ENCODE measurements at places on chromosomes 16 and 17.

DNA sequence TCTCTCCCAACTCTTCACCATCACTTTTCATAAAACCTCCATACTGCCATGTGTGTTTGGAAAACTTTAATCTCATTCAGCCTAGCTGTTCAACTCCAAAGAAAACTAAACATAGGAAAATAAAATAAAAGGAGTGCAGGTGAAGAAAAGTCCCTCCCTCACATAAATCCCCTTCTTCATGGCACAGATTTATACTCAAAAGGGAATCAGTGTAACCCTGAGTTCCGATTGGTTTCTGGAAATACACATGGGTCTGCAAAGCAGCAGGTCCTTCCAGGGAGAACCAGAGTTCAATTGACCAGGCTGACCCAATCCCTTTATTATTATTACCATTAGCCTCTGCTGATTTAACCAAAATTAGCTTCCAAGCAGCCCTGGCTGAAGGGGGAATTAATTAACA lies 8.9 kb upstream of the HOXB2 start:
- no peak for DNase-seq

- no peak for DNase-seq
Measured at GRCh38 chr16:89739383-89739782, 18.0 kb downstream of the ZNF276 start.

DNA sequence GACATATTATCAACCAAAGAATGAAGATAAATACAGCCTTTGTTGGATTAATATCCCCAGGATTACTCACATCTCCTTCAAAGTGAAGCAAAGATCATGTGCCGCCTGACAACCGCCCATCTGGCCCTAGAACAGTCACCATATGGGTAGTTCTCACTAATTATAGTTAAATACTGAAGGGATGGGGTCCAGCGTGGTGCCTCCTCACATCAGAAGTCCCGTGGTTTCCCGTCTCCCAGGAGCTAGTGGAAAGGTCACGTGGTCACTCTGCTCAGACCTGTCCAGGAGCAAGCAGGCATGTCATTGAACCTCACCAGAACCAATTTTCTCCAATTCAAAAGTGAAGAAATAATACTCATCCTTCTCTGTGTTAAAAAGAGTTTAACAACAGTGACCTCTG lies 434.5 kb downstream of the SHISA9 start:
- no peak for DNase-seq

GRCh38 chr16:24073321-24073720 lies 182.8 kb upstream of the CACNG3 start:
- no peak for DNase-seq

DNA sequence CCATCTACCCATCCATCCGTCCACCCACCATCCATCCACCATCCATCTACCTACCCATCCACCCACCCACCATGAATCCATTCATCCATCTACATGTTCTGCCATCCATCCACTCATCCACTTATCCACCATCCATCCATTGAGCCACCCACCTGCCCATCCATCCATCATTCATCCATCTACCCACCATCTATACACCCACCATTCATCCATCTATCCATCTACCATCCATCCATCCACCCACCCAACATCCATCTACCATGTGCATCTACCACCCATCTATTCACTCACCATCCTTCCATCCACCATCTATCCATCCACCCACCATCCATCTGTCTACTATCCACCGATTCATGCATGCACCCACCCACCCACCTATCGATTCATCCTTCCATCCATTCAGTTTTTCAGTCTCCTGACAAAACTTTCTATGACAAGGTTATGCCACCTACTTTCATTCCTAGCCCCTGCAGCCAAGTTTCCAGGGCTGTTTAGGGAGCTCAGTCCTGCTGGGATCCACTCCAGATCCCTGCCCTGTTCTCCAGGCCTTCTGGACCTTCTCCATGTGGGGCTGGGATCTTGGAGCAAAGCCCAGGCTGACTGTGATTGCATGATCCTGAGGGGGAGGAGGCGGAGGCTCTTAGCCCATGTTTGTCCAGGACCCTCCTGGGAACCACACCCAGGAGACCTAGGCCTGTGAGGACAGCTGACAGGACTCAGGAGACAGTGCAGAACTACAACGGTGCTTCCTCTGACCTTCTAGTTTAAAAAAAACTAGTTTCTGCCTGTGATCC lies 27.4 kb downstream of the BCO1 start:
- no peak for DNase-seq

DNA sequence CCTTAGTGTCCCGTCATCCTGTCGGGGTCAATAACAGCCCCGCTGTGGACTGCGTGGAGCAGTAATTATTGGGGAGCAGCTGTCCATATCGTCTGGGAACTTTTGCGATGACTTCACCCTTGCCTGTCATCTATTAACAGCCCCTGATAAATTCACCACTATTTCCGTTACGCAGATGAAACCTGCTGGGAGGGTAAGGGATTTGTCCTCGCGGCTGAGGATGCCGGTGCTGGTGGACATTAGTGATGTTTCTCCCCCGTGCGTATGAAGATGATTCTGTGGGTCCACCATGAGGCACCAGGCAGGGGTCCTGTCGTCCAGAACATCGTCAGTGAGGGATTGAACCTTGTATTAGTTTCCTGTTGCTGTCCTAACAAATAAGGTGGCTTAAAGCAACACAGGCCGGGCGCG lies 1.0 kb downstream of the FLYWCH2 start:
- no peak for DNase-seq

DNA sequence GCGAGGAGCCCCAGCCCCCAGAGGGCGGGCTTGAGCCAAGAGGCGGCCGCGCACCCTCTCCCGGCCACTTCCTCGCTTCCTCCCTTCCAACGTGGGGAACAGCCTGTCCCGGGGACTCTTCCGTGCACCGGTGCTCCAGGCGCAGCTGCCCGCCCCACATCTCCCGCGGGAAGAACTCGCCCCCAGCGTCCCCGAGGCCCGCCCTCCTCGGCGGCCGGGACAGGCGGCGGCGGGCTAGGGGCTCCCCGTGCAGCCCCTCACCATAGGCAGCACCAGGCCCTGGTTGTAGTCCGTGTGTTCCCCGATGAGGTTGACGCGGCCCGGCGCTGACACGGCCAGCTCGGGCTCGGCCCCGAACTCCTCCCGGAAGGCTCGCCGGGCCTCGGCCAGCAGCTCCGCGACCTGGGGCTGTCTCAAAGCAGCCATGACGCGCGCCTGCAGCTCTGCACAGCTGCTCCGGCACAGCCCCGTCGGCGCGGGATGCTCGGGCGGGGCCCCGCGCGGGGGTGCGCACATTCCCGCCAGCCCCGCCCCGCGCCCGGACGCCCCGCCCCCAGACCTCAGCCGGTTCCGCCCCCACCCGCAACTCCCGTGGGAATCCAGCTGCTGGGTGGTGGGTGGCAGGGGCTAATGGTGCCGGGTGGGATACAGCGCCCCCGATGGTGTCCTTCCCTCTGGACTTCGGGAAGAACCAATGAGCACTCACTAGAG lies at the start of gene GALK1:
GALK1 (minus strand) TSS at position 482 of the 711 bp plus-strand sequence; CDS start at position 426, 56 bp downstream.
- DNase-seq: peak; percentile 53

DNA sequence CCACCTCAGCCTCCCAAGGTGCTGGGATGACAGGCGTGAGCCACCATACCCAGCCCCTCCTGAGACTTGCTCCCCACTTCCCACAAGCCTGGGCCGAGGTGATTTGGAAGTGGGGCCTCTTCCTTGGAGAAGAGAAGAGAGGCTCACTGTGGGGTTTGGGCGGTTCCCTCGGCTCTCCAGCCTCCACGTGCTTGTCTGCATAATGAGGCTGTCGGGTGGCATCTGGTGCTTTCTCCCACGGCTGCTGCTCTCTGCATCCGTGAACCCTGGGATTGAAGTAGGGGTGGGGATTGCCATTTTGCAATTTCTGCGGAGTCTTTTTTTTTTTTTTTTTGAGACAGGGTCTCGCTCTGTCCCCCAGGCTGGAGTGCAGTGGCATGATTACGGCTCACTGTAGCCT lies 101.4 kb downstream of the RAP1GAP2 start:
- DNase-seq: no peak

DNA sequence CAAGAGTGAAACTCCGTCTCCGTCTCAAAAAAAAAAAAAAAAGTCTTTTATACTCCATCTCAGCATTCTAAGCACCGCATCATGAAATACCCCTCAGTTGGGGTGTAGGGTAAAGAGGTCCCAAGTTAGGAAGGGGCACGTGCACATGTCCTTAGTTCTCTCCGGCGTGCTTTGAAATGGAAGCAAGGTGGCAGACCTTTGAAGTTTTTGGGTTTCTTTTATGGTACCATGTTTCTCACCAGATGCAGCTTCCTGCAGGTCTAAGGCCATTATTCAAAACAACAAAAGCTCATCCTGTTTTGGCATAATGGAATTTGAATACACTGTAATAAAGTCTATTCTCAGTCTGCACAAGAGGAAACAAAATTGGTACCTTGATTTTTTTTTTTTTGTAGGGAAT lies 9.6 kb downstream of the EMC8 start:
- DNase-seq: no peak

DNA sequence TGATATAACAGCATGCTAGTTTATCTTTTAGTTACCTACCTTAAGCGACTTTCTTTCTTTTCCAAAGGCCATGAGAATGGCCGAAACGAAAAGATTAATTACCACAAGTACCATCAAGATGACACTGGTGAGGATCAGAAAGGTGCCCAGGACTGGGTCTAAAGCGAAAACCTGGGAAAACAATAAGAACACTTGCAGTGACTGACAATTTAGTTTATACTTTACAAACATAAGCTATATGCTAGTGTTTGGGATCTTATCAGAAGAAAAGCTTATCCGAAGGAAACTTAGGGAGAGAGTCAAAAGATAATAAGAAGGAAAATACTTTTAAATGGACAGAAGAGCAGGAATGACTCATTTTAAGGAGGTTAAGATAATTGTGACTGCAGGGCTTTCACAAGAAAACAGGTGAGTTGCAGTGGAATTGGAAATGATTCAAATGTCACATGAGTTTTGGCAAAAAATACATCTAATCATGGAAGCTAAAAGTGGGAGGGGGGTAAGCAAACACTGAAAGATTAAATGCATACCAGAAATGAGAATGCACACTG lies 34.8 kb downstream of the IST1 start:
- DNase-seq: no peak

Measured in stimulated activated CD8-positive, alpha-beta memory T cell treated with anti-CD3 and anti-CD28 coated beads, Interleukin-2, amount 100 ng/mL, for 1 hour (primary cell).